A549 treated with CpdA at 1 μM for 4 hours (cell line): ENCODE measurements at places on chromosomes 7 and 10. TPM values are rescaled to one million over a fixed set of nuclear protein-coding genes. Genes with fewer than 3 reads are reported as not detected.

The CHN2 gene
- 0.11 TPM in 1 of 5 replicates, not detected in the others for total RNA-seq

The TMEM26 gene
- total RNA-seq: 0.06 to 0.13 TPM (median 0.10 TPM) in 4 of 5 replicates, not detected in the other

The NEUROD6 gene
- total RNA-seq: not detected in 5 replicates

The KEL gene
- 1.1 TPM in 1 of 5 replicates, not detected in the others for total RNA-seq

The NUDT13 gene
- total RNA-seq: 2.2 to 5.4 TPM (median 2.9 TPM) in 5 replicates

The MNX1 gene
- 5.0 to 6.5 TPM (median 5.9 TPM) in 5 replicates for total RNA-seq
